ENCODE measurements at places on chromosomes 6 and 20.
A peak's percentile ranks its signal among the peaks of the same experiment; 100 is the strongest.

DNA sequence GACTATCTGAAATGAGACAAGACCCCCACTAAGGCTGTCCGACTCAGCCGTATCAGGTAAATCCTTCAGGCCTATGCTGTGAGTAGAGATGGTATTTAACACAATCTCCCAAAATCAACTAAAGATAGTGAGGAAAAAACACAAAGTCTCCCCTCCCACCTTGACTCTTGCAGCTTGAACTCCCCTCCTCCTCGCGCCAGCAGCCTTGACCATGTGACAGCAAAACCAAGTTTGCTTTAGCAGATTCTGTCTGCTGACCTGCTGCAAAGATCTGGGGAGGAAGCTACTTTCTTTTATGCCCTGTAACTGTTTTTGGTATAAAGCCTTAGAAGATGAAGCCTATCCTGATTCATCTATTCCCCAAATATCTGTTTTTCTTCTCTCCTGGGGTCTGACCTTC lies 509.5 kb downstream of the CDH26 start:
- DNase-seq, result no peak

DNA sequence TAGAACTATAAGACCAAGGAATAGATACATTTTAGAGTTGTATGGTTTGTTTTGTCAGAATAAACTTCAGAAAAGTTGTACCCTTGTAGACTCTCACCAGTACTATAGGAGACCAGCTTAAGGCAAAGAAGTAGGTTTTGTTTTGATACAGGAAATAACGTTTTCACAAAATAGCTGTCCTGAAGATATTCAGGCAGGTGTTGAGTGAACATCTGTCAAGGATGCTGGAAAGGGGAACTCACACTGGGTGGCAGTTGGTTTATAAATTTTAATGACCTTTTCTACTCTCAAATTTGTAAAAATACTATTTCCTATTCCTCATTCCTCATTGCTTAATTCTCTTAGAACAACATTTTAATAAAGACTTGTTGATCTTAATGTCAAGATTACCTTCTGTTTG lies 174.0 kb upstream of the MAN1A1 start:
- no peak for DNase-seq

DNA sequence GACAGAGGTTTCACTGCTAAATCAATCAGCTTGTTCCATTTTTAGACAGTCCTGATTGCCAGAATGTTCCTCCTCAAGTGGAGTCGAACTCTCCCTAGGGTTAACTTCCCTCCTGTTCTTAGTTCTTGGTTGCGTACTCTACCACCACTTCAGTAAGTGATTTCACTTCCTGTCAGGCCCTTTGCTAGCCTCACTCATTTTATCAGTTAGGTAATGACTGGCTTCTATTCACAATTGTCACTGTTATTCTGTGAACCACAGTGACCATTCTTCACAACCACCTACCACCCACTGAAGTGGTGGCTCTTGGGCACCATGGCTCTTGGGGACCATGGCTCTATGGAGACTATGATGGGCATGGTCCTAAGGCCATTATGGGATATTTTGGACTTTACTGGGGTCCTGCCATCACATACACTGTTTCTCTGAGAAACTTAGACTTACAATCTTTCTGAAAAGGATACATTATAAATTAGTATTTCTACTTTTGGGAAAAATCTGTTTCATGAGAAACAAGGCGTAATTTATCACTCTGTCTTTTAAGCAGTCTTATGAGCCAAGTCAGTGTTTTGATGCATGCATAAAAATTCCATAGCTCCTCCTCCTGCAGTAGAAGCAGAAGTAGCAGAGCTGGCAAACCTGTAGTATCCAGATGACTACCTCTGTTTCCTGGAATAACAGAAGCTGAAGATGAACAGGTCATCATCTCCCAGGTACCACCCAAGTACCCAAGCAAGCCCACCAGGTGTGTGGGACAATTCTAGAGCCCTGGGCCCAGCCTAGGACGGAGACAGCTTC lies 66.3 kb downstream of the ATXN1 start:
- DNase-seq, result no peak

GRCh38 chr6:39411465-39411864 lies 89.0 kb upstream of the KCNK16 start:
- peak; percentile 85 for DNase-seq

GRCh38 chr6:40326714-40327421 lies 260.3 kb downstream of the LRFN2 start:
- no peak for DNase-seq

DNA sequence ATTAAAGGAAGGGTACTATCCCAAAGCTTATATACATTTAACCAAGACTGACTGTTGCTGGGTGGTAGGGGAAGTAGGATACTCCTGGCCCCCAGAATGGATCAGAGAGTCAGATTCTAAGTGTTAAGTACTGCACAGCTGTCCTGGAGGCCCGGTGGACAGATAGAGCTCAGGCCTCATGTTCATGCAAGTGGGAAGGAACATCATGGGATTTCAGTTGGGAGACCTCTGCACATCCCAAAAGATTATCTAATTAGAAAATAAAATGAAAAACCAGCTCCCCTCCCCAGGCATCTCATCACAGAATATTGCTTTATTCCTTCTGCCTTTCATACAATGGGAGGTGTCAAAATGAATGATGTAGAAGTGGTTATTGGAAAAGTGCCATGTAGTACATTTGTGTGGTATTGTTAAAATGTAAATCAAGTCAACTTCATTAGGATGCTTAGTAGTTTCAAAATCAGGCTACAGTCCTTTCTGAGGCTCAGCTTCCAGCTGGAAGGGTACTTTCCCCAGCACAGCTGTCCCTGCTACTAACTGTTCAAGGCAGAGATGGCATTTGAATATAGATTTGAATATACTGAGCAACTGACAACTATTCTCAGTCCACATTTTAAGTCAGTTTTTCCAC lies 82.9 kb downstream of the SLC35B3 start:
- DNase-seq, result no peak

GRCh38 chr6:21828704-21829103 lies 235.2 kb downstream of the SOX4 start:
- no peak for DNase-seq

DNA sequence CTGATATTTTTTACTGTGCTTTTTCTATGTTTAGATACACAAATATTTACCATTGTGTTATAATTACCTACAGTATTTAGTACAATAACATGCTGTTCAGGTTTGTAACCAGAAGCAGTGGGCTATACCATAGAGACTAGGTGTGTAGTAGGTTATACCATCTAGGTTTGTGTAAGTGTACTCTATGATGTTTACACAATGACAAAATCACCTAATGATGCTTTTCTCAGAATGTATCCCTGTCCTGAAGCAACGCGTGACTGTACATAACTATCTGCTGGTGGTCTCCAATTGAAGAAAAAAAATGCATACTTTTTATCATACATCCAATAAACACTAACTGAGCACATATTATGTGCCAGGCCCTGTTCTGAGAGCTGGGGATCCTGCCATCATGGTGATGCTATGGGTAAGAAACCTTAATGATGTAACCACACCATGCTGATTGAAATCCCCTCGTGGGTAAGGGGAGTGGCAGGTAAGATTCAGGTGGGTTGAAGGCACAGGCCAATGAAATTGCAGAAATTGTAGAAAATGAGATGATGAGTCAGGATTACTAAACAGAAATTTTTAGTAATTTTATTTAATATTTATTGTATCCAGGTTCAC lies 76.8 kb downstream of the FYN start:
- no peak for DNase-seq

- DNase-seq, result peak; percentile 29
These were observed 89.1 kb downstream of the AFG1L start for GRCh38 chr6:108383981-108384380.

DNA sequence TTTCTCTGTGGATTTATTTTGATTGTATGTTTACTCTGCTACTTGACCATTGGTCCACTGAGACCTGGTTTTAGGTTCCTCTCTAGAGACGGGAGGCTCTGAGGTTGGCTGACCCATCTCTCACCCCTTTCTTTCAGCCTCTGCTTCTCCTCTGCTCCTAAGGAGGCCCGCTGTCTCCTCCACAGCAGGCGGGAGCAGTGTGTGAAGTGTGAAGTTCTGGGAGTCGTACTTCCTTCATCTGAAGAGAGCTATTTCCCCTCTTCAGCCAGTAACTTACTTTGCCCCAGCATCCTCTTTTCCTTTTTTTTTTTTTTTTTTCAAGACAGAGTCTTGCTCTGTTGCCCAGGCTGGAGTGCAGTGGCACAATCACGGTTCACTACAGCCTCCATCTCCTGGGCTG lies 21.1 kb downstream of the PDRG1 start:
- no peak for DNase-seq

Measured in NCI-H226 (cell line).